Left ventricle myocardium inferior (tissue), 1 donor: ENCODE measurements at places on chromosomes 6 and 20.

GRCh38 chr6:27874016-27874415 is 38.2 kb downstream of the OR2B2 start:
- DNase-seq = no peak

GRCh38 chr20:31918466-31919105 is 33.3 kb downstream of the PDRG1 start:
- no peak for DNase-seq

DNA sequence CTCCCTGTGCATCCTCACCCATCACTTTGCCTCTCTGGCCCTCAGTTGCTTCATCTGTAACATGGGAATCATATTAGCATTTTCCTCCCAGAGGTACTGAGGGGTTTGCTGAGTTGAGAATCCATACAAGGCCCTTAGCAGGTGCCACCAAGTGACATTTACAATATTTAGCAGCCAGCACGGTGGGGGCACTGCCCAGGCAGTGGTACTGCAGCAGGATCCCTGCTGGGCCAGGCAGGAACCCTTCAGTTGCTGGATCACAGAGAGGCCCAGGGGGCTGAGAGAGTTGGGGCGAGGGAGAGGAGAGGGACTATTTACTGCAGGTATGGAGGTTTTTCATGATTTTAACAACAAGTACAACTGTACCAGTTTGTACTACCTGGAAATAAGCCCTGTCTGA is 65.9 kb downstream of the CDH22 start:
- DNase-seq = no peak

DNA sequence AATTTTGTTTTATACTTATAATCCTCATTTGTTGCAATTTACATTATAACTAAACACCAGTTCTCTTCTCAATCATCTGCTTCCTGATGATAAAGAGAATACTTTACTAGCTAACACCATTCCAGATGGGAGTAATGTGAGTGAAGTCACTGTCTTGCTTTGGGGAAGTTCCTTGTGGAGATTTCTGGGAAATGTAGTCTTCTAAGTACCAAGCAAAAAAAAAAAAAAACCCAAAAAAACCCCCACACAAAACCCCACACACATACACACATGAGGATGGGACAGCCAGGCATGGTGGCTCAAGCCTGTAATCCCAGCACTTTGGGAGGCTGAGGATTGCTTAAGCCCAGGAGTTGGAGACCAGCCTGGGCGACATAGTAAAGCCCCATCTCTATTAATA is 2.2 kb upstream of the SNPH start:
- DNase-seq = no peak

DNA sequence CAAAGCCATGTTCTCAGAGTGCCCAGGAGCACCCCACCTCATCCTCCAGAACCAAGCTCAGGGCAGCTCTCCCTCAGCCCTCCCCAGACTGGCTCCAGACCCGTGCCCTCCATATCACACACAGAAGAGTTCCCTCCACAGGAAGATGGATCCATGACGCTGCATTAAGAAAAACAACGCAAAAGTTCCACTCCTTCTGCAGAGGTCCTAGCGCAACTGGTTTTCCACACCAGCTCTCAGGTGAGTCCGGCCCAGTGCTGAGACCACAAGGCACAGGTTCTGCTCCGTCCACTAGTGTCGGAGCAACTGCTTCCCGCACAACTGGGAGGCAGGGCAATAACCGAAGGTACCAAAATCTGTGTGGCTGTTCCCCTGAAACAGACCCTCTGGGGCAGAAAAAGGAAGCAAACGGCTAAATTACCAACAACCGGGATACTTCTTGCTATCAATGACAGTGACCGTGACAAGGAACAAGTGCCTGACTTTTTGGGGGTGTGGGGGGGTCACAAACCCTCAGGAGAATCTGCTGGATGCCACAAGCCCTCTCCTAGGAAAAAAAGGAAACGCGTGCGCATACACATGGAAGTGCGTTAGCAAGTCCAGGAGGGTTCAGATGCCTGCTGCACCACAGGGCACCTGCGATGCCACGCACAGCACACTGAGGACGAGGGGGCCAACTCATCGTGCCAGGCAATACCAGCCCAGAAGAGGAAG is 49.2 kb downstream of the MYH7B start:
- DNase-seq = no peak
